ENCODE measurements at places on chromosomes 11 and 22. TPM values are rescaled to one million over a fixed set of nuclear protein-coding genes. Genes with fewer than 3 reads are reported as not detected.

DNA sequence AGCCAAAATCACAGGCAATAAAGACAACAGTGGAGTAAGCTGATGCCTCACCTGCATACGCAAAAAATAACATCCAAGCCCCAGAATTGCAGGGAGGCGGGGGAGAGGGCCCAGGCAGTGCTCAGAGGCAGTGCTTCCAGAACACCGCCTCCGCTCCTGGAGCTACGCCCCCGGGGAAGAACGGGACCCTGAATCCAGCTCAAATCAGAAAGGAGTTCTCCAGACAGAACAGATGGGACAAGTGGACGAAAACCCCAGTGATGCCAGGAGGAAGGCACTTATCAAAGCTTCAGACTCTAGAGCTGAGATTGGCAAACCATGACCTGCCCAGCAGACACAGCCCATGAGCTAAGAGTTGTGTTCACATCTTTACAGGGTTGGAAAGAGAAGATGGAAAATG lies 683.9 kb downstream of the TBC1D22A start:
- no peak for ATAC-seq

GRCh38 chr11:65650547-65651338 lies 12.0 kb downstream of the RELA start:
- no peak for ATAC-seq

The MRGPRE gene
- not detected for total RNA-seq

- no peak for ATAC-seq
These were observed 22.9 kb downstream of the MAML2 start for GRCh38 chr11:96319898-96320656.

The GSTT2 gene
- not detected for total RNA-seq

The ASCL2 gene
- not detected for total RNA-seq

- ATAC-seq = no peak
These were observed 186.8 kb downstream of the FAT3 start for GRCh38 chr11:92411431-92411830.

The NUMA1 gene
- 235 TPM for total RNA-seq

- ATAC-seq = no peak
These were observed 40.7 kb upstream of the DKK3 start for GRCh38 chr11:12048936-12049790.

The TBX1 gene
- total RNA-seq = 2.7 TPM

The WEE1 gene
- total RNA-seq = 42.5 TPM

- ATAC-seq = no peak
These were observed 157.7 kb downstream of the TTC17 start for GRCh38 chr11:43516316-43516850.

The PVALB gene
- not detected for total RNA-seq

GRCh38 chr11:118048472-118049370 lies 28.2 kb upstream of the TMPRSS4 start:
- no peak for ATAC-seq

Data from gastroesophageal sphincter (tissue), 4 donors.